Activated CD4-positive, alpha-beta T cell treated with anti-CD3 and anti-CD28 coated beads for 4 hours (primary cell): ENCODE measurements at places on chromosomes 1 and 21.

DNA sequence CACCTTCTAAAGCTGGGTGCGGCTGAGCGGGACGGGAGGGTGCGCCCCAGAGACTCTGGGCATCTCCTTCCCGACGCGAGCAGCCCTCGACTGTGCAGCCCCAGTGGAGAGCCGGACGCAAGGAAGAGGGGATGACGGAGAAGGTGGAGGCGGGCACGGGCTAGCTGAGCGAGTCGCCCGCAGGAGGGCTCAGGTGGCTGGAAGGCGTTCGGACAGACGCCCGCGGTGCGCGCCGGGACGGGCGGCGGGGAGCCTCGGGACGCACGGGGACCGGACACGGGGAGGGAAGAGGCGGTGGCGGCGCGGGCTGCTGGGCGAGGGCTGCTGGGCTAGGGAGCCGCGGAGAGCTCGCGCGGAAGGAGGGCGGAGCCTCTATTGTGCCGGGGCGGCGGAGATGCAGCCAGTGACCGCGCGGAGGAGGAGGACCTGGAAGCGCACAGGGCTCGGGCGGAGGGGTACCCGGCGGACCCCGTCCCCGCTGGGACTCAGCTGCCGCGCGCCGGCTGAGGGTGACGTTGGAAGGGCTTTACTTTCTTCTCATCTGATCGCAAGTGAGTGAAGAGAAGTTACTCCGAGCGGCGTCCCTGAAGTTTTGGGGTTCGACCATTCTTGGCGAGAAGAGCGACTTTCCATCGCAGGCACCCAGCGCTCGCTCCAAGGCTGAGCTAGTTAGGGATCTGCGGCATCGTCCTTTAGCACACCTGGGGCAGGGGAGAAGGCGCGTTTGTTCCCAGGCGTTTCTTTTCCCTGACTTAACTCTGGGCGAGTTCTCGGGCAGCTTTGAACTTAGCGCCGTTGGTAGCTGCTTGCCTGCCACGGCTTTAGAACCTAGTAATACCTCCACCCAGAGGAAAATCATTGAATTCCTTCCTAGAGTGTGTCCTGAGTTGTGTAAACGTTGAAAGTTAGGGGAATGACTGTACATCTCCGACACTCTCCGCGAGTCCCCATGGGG is at the start of gene OLFML2B:
Gene OLFML2B (minus strand): TSS at position 323 of the 955 bp plus-strand sequence. CDS start 439 bp downstream, outside the sequence.
- DNase-seq: peak; percentile 18

DNA sequence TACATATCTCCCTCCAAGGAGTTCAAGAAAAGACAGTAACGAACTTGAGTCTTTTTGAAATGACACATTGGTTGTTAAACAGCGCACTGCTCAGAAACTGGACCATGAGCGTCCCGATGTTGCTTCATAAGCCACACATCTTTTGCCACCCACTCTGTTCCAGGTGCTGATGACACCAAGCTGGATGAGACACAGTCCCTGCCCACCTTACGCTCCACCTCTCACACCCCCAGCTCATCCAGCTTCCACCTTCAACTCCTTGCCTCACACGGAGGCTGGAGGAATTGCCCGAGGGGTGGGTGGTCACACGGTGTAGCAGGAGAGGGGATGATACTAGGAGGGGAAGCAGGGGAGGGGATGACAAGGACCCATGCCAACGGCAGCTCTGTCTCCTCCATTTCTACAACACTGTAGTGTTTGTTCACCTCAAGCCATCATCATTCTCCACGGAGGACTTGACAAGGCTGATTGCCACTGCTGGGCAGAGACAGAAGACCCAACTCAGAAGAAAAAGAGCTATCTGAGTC is 148.5 kb upstream of the TNR start:
- no peak for DNase-seq

DNA sequence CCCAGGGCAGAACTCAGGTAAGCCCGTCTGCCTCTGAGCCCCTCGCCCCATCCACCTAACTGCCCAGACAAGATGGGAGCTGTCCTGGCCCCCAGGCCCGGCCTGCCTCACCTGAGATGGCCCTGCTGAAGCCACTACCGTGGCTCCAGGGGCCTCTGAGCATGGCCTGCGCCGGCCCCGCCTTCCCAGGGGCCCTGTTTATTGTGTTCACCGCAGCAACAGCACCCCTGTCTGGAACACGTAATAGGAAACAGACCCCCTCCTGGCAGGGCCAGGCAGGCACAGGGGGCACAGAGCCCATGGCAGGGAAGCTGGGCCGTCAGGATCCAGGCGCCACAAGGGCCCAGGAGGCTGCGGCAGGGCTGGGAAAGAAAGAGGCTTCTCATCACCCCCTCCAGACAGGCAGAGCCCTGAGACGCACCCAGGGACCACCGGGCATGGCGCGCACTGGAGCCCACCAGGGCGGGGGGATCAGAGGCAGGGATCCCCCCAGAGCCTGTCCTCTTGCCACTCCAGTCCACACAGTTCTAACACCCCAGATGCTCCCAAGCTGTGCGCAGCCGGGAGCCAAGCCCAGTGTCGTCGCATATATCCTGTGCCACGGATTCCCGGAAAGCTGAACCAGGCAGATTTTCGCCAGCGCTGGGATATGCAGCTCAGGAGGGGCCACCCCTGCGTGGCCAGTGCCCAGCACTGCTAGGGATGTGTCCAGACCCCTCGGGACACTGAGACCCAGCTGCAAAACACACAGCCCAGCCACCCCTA is 62.6 kb downstream of the ARHGEF16 start:
- no peak for DNase-seq

DNA sequence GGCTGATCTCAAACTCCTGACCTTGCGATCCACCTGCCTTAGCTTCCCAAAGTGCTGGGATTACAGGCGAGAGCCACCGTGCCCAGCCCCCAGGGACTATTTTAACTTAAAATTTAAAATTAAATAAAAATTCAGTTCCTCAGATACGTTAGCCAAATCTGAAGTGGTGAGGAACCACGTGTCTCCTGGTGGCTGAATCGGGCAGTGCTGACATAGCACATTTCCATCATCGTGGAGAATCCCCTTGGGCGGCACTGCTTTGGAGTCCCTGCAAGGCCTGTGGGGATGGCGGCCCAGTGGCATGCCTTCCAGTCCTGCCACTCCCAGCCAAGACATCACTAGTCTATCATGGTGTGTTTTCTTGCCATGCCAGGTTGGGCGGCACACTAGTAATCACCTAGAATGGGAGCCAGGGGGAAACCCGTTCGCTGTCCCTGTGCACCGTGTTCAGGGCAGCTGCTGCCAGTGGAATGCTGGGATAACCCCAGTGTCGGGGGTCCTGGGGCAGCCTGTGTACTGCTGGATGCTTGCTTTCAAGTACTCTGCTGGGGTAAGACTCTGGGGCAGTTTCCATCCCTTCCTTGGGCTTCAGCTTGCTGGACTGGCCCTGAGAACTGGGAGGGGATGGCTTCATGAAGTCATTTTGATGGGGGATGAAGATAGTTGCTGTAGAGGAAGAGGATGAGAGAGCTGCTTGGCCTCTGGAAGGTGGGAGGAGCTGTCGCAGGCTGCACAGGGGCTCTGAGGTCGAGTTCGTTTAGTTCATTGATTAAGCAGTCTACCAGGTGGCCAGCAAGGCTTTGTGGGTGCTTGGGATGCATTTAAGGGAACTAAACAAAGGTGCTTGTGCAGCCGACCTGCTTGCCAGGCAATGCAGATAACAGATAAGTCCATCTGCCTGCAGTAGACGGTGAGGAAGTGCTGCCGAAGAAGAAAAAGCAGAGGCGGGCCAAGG is 4.6 kb downstream of the ZBTB48 start:
- no peak for DNase-seq

DNA sequence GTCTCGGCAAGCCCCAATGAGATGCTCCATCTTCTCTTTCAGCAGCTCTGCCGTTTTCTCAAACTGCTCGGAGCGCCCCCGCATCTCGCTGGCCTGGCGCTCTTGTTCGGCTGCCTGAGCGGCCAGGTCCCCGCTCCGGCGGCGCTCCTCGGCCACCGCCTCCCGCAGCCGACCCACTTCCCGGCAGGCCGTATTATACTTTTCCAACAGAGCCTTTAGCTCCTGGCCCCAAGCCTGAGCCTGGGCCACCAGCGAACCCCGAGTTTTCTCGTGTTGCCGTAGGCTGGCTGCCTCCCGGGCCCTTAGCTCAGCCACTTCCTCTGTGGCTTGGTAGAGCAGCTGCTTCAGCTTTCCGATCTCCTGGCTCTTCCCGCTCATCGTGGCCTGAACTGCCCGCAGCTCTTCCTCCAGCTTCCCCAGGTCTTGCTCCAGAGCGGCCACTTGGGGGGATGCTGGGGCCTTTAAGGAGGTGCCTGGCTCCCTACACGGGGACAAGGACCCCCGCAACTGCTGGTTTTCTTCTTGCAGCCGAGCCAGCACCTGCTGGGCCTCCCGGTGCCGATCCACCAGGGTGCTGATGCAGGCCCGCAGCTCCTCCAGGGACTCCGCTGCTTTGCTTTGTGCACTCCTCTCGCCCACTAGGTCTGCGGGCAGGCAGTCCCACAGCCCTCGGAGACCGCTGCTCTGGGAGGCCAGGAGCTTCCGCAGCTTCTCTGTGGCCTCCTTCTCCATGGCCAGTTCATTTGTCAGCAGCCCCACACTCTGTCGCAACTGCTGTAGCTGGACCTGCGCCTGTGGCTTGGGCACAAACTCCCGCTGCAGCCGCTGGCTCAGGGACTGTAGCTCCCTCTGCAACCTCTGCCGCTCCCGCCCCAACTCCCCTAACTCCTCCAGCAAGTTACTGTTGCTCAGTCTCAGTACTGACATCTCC is 13.4 kb upstream of the PIAS3 start:
- DNase-seq: peak; percentile 32

- DNase-seq: no peak
Measured at GRCh38 chr1:117565745-117566455, 39.9 kb upstream of the TENT5C start.

- no peak for DNase-seq
Measured at GRCh38 chr1:184640505-184640904, 114.2 kb downstream of the EDEM3 start.

- peak; percentile 7 for DNase-seq
Measured at GRCh38 chr21:41768437-41769042, 1.7 kb upstream of the RIPK4 start.

DNA sequence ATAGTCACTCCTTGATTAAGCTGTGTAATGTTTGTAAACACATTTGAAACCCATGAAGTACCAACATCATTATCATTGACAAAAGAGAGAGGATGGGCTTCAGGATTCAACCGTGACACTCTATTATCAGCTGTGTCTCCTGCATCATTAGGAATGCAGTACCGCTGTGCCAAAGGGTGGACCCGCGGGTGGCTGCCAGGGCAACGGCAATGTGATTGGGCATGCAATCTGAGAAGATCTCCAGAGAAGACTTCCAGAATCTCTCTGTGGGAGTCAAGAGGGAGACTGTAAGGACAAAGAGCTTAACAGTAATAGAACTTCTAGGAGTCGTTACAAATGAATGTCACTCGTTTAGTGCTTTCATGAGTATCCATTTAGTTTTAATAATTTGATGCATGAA is 97.9 kb downstream of the USH2A start:
- DNase-seq: no peak

DNA sequence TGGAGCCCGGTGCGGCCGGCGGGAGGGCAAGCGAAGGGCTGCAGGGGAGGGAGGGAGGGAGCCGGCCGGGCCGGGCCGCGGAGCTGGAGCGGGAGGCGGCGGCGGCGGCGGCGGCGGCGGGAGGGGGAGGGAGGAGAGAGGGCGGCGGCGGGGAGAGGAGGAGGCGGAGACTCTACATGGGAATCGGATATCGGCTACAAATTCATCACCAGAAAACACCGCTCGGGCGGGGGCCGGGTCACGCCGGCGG is at the start of gene AKT3:
Gene AKT3 (minus strand): TSS at position 42 of the 250 bp plus-strand sequence. CDS start 7,073 bp downstream, outside the sequence.
- DNase-seq: no peak

DNA sequence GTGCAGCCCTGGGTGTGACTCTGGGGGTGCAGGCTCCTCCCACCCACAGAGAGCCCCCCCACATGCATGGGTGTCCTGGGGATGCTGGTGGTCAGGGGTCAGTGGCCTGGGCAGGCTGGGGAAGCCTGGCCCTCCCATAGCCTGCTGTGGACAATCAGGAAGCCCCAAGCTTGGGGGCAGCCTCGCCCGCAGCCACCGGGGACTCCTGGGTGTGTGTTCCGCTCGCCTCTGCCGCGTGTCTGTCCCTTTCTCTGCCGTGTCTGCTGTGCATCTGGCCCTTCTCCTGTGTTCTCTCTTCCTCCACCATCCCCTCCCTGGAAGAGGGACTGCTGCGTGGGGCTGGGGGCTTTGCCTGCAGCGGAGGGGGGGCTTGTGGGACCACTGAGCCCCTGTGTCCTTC is 22.9 kb downstream of the AGRN start:
- DNase-seq: no peak

DNA sequence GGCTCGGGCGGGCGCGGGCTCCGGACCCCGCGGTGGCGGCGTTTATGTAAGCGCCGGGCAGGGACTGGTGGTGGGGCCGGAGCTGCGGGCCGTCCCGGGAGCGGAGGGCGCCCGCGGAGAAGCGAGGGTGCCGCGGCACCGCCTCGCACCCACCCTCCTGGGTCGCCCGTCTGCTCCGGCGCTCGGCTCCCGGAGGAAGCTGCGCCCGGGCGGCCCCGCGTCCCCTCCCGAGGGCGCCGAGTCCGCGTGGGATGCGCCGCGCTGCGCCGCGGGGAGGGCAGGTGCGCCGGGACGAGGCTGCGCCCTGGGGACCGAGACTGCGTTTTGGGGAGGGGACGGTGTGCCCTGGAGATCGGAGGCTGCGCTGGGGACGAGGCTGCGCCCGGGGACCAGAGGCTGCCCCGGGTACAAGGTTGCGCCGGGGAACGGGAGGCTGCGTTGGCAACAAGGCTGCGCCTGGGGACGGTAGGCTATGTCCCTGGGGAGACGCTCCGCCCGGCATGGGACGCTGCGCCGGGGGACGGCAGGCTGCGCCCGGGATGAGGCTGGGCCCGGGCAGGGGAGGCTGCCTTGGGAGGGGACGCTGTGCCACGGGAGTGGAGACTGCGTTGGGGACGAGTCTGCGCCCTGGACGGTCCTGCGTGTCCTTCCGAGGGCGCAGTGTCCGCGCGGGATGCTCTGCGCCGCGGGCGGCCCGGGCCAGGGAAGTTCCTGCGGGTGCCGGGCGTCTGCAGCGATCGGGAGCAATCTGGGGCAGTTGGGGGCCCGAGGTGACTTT is 627 bp downstream of the ADARB1 start:
- peak; percentile 33 for DNase-seq

DNA sequence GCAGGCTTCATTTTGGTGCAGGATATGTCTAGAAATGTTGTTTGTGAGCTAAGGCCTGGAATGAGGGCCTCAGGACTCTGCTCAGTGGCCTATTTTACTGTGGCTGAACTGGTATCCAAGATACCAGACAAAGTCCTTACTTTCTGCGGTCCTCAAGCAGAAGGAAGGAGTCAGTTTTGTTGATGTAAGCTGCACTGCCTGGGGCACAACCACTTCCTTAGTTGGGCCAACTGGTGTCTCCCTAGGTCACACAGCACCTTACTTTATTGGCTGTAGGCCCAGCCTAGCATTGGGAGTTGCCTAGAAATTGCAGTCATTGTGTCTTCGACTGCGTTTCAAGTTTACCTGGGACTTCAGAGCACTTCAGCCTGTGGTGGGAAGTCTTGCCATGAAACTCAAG is 1322.7 kb downstream of the AMY1C start:
- DNase-seq: no peak

- no peak for DNase-seq
Measured at GRCh38 chr1:28129150-28129549, 40.7 kb upstream of the EYA3 start.

GRCh38 chr1:241642593-241642944 is 2.4 kb upstream of the CHML start:
- DNase-seq: no peak
